ENCODE measurements at places on chromosomes 1 and 21.

- DNase-seq, result no peak
These were observed 43.7 kb downstream of the SLC27A3 start for GRCh38 chr1:153818876-153819275.

DNA sequence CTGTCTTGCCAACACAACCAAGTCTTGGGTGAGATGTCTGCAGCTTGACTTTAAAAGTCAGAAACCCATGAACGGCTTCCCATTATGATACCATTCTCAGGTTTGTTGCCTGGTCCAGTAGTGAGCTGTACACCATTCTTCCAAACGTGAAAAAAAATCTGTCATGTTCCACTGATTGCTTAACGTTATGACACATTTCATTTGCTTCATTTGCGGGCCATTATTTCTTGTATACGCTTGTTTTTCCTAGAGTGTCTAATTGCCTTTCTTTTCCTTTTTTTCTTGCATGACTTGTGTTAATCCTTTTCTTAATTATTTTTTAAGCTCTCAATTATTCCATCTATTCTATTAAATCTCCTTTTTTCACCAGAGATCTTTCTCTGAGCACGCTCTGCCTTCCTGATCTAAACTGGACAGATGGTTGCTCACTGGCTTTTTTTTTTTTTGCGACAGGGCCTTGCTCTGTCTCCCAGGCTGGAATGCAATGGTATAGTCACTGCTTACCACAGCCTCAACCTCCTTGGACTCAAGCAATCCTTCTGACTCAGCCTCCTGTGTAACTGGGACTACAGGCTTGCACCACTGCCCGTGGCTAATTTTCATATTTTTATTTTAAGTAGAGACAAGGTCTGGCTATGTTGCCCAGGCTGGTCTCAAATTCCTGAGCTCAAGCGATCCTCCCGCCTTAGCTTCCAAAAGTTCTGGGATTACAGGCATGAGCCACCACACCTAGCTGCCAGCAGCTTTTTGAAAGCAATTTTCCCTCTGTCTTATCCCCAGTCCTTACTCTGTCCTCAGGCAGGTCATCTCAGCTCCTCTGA lies 31.7 kb upstream of the CAMTA1 start:
- DNase-seq, result no peak

GRCh38 chr1:183817576-183818288 lies 12.8 kb downstream of the RGL1 start:
- no peak for DNase-seq

DNA sequence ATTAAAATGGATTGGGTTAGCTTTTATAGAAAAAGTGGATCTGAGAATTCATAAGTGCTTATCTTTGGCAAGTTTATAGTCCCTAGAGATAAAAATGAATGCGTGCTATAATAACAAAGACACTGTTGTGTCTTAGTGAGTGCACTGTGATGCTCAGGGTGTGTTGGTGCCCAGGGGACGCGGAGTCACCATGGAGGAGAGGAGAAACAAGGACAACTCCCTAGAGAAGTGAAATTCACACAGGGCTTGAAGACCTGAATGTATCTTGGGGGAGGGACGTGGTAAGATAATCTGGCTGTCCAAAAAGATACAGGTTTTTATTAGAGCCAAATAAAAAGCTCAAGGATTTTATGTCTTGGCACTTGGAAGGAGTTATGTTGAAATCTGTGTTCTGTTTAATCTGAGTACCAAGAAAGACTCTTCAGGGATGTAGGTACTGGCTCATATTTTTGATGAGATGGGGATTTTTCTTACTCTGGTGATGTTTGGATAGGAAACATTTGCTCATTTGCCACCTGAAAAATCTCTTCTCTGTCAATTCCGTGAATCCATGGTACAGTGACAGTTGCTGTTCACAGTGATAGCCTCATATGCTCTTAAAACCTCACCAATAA lies 9.6 kb downstream of the SMYD2 start:
- DNase-seq, result no peak

- no peak for DNase-seq
These were observed 55.3 kb downstream of the CDC7 start for GRCh38 chr1:91555821-91556531.

GRCh38 chr1:228898582-228898992 lies 163.3 kb downstream of the RHOU start:
- no peak for DNase-seq

GRCh38 chr1:78142736-78143135 lies 97.0 kb downstream of the GIPC2 start:
- DNase-seq, result no peak

- no peak for DNase-seq
These were observed 38.5 kb upstream of the ACTRT2 start for GRCh38 chr1:2982615-2983318.

DNA sequence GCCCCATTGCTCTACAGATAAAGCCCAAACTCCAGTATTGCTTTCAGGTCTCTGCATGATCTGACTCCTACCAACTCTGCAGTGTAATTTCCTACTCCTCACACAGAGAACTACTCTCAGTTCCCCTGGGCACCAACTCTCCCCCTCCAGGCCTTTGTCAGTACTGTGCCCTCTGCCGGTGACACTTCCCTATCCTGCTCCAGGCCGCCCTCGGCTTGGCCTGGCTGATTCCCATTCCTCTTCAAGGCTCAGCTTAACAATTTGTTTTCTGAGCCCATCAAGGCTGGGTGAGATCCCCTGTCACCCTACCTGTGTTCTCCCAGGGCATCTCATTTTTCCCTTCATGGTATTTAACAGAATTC lies 2.6 kb downstream of the SLAMF8 start:
- no peak for DNase-seq

- DNase-seq, result no peak
These were observed 12.4 kb downstream of the ATP1A2 start for GRCh38 chr1:160127865-160128523.

- no peak for DNase-seq
These were observed 6.8 kb upstream of the EPS8L3 start for GRCh38 chr1:109770331-109771095.

DNA sequence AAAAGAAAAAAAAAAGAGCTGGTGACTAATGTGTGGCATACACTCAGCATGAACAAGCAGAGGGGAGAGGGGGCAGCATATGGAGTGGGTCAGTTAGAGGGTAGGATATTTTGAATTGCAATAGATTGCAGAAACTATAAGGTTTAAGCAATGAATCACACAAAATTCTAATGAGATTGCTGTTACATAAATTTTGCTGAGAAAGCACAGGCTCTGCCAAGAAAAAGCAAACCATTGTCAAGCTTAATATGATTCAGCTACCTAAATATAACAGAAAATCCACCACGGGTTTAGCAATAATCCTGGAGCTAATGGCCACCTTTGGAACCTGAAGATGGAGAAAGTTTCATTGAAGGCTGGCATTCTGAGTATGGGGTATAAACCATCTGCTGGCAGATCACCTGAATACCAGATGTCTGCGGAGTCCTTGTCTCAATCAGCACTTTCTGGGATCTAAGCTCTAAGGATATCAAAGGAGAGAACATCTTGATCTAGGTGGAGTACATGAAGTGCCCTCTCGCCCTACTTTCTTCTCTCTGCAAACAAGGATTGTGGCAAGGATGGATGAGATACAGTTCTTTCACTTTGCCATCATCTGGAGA lies 30.3 kb upstream of the ANGPTL7 start:
- DNase-seq, result no peak

- no peak for DNase-seq
These were observed 42.2 kb downstream of the H3-3A start for GRCh38 chr1:226104671-226105121.

DNA sequence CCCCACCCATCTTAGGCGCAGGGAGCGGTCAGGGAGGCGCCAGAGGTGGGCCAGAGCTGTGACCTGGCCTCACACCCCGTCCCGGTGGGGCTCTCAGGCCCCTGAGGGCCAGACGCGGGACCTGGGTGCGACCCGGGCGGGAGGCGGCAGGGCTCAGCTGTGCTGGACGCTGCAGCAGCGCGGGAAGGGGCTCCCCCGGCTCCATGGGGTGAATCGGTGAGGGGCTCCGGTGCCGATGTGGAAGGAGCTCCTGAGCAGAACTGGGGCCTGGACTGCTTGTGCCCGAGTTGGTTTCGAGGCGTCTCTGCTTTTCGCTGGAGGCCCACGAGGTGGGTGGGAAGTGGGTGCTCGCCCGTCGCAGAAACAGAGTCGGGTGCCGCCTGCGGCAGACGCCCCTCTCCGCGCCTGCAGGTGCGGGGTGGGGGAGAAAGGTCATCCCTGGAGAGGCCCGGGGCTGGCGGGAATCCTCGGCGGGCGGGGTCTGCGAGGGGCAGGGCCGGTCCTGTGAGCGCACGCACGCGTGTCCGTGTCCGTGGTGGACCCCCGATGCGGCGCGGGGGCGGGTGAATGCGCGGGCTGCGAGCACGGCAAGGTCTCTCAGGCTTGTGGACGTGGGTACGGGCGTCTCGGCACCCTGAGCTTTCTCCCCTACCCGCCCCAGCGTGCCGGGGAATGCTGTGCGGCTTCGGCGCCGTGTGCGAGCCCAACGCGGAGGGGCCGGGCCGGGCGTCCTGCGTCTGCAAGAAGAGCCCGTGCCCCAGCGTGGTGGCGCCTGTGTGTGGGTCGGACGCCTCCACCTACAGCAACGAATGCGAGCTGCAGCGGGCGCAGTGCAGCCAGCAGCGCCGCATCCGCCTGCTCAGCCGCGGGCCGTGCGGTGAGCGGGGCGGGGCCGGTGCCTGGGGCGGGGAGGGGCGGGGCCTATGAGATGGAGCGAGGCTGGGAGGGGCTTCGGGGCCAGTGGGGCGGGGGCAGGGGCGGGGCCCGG lies 20.4 kb downstream of the AGRN start:
- DNase-seq, result no peak

GRCh38 chr1:202858789-202859414 lies 30.0 kb downstream of the RABIF start:
- DNase-seq, result no peak

GRCh38 chr1:48341221-48341620 lies 118.7 kb downstream of the SLC5A9 start:
- no peak for DNase-seq

- DNase-seq, result no peak
These were observed 44.6 kb upstream of the SIM2 start for GRCh38 chr21:36654324-36654723.

GRCh38 chr1:37310064-37310463 lies 164.3 kb upstream of the ZC3H12A start:
- no peak for DNase-seq

DNA sequence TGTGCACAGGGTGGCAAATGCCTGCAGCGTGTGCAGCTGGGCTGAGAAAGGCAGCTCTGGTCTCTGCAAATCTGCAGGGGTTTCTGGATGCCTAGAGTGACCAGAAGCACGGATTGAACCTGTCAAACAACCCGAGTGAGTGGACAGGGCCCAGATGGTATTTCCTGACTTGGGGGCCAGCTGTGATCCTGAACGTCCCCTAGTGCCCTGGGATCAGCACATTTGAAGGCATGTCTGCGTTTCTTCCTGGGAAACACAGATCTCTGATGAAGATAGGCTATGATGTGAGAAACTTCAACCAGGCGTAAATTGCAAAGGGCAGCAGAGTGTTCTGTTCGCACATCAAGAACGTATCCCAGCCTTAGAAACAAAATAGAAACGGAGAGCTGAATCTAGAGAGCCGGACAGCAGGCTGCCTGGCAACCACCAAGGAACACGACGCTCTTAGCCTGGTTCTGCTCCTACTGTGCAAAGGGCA lies 163.1 kb downstream of the KCNJ6 start:
- no peak for DNase-seq

DNA sequence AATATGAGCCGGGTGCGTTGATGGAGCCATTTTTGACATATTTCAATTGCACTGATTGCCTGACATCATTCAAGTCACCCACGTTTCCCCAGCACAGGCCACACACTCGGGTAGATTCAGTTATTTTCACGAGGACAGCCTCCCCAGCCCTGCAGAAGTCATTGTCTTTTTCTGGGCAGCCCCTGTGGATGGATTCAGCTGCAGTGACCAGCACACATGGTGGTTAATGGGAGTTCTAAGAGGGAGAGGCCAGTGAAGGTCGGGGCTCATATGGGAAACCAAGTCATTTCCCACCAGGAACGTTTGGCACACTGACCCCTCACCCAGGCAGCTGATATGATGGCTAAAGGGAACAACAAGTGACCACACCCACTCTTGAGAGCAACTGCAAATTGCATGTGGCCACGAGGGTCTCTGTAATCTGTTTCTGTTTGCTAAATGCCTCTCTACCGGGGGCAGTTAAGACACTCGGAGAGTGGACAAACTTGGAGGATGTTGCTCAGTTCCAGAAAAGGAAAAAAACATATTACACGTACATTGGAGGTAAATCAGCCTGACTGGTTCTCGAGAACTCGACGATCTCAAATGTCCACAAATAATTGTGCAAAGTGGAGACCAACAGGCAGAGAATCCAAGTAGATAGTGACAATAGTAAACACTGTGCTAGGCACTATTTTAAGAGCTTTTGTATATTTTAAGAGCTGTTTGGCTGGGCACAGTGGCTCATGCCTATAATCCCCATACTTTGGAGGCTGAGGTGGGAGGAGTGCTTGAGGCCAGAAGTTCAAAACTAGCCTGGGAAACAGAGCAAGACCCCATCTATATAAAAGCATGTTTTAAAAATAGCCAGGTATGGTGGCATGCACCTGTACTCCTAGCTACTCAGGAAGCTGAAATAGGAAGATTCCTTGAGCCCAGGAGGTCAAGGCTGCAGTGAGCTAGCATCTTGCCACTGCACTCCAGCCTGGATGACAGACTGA lies 167.2 kb upstream of the IRF2BP2 start:
- DNase-seq, result no peak

DNA sequence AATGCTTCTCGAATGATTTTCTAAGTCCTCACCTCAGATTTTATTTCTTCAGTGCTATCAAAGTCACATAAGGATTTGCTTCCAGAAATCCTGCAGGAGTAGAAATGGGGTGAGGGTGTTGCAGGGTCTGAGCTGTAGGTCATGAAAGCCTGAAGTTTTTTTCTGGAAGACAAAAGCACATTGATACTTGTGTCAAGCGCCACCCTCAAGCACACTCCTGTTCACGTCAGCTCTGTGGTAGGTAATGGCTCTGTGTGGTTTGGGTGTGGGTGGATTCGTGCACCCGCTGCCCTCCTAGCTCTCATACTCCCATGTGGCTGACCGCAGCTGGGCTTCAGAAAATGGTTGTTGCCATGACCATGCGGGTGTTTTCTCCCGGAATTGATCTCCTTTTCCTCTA lies 39.9 kb downstream of the AKNAD1 start:
- DNase-seq, result no peak

DNA sequence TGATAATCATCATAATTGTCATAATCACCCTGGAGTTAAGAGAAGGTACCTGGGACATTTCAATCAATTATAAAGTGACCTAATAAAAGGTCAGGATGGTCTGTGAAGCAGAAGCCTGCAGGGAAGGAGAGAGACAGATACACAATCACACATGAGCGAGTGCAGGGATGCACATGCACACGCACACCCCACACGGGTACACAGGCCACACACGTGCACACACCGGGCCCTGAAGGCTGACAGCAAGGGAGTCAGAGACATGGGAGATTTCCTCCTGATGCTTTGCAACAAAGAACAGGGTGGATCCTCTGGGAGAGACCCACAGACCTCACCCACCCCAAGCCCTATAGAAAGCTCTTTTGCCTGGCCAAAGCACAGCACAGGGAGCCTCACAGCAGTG lies 82.3 kb upstream of the ZC3H12A start:
- DNase-seq, result no peak

GRCh38 chr1:231385416-231385748 lies 36.7 kb downstream of the EGLN1 start:
- DNase-seq, result no peak

Data from stimulated activated CD4-positive, alpha-beta T cell treated with anti-CD3 and anti-CD28 coated beads, TNF-alpha, amount 100 ng/mL, for 4 hours (primary cell).